Stimulated activated CD8-positive, alpha-beta memory T cell treated with anti-CD3 and anti-CD28 coated beads, Interleukin-15, amount 100 ng/mL, for 48 hours (primary cell): ENCODE measurements at places on chromosomes 16 and 17.

DNA sequence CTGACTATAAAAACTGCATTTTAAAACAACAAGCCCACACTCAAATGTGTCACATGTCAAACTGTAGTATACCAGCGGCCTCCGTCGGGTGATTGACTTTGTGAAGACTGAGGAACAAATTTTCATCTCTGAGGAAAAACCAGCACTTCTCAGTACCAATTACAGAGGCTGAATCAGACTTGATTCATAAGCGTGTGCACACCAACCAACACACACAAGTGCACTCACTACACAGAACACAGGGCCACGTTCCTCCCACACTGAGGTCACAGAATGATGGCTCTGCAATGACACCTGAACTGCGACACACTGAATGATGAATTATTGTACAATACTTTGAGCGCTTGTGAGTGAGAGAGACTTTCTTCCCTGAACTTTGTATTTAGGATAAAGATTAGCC lies 29.6 kb downstream of the XPO6 start:
- peak; percentile 53 for DNase-seq

DNA sequence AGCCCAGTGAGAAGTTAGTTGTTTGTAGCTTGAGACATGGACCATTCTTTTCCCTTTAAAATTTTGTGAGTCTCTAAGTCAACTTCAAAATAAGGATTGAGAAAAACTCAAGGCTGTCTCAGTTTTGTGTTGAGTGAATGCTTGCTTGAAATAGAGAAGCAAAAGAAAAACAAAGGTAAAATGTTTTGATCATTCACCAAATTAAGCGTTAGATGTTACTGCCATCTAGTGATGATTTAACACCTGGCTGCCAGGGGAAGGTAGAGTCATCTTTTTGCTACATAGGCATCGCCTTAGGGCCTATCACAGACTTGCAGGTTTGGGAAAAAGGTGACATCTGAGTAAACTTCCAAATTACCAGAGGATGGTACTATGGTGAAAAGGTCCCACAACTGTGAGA lies 74.4 kb downstream of the PCTP start:
- no peak for DNase-seq

DNA sequence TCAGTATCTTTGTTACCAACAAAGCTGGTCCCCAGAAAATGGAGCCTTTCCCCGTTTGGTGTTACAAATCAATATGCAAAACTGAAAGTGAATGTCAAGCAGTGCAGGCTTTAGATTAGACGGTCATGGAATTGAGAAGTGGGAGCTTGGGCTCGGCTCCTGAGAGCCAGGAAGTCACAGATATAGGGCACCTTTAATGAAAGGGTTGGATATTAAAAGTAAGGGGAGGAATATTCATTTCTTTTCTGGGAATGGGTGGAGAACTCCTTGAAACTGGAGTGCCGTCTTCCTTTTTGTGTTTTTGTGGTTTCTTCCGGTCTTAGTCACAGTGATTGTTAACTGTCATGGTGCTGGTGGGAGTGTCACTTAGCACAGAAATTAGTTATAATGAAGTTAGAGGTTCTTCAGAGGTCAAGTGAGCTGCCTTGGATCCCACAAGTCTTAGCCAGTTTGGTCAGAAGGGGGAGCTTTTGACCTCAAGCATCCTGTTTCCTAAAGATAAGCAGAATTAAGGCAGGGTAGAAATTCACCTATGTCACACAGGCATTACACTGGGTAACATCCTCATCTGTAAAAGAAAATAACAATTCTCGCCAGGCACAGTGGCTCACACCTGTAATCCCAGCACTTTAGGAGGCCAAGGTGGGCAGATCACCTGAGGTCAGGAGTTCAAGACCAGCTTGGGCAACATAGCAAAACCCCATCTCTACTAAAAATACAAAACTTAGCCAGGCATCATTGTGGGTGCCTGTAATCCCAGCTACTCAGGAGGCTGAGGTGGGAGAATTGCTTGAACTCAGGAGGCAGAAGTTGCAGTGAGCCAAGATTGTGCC lies 9.6 kb upstream of the EIF1 start:
- DNase-seq, result peak; percentile 45

- no peak for DNase-seq
Measured at GRCh38 chr16:67302076-67302475, 22.7 kb downstream of the PLEKHG4 start.

GRCh38 chr17:71580220-71580619 lies 540.6 kb upstream of the SOX9 start:
- DNase-seq, result no peak

DNA sequence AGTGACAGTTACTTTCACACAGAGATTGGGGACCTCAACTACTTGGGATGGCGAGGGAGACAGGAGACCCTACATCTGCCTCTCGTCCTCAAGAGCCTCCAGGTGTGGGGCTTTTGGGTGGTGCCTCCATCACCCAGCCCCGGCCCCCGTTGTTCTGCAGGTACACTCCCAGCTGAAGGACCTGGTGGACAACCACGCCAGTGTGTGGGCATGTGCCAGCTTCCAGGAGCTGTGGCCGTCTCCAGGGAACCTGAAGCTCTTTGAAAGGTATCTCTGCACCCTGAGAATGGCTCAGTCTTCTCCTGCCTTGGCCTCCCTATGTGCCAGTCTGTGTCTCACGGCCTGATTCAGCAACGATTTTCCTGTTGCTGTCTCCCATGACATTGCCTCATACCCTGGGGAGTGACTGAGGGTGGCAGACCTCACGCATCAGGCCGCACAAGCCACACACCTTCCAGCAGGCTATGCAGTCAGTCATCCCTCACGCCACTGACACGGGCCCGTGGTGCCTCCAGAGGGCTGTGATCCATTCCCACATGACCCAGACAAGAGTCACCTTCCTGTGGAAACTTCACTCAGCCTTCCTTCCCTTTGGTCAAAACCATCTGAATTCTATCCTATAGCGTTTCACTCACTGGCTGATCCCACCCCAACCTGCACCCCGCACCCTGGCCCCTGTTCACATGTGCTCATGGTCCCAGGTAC lies 3.7 kb downstream of the CCNF start:
- no peak for DNase-seq

DNA sequence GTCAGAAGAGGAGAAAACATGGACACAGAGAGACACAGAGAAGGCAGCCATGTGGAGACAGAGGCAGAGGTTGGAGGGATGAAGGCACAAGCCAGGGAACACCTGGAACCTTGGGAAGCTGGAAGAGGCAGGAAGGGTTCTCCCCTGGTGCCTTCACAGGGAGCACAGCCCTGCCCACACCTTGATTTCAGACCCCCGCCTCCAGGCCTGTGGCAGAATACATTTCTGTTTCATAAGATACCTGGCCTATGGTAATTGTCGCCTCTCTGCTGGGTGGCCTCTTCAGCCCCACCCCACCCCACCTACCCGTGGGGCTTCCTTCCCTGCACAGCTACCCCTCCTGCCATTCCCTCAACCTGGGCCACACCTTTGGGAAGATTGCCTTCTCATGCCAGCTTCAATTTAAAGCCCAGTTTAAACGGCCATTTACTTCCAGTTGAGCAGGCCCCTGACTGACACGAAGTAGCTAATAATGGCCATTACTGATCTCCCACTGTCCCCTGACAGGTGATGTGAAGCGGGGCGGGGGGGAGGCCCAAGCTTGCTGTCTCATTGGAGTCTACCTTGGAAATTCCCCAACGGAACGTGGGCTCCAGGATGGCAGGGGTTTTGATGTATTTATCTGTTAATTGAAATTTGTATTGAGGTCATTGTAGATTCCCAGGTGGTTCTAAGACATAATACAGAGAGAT lies 291.7 kb upstream of the FOXF1 start:
- DNase-seq, result no peak

DNA sequence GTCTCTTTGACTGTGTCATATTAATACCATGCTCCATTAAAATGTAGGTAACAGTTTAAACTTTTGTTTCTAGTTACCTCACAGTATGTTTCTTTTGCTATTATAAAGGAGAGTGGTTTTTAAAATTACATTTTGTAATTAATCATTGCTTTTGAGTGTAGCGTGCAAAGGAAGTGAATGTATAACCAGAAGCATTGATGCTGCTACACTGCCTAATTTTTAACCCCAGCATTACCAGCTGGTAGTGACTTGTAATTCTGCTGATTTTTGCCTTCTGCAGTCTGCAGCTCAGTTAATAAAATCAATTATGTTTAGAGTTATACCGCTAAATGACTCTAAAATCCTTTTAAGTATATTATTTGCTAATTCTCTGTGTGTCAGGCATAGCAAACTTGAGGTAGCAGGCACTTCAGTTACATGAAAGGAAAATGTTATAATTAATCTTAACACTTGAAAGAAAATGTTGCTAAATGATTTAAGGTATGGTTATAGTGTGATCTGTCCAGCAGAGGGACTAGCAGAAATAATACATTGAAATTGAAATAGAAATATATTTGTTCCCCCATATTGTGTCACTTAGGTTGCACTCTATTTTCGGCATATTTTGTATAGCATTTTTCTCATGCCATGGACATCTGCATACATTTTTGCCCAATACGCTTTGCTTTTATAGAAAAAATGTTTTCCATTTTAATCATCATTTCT lies 388.5 kb downstream of the CNTNAP4 start:
- DNase-seq, result no peak

DNA sequence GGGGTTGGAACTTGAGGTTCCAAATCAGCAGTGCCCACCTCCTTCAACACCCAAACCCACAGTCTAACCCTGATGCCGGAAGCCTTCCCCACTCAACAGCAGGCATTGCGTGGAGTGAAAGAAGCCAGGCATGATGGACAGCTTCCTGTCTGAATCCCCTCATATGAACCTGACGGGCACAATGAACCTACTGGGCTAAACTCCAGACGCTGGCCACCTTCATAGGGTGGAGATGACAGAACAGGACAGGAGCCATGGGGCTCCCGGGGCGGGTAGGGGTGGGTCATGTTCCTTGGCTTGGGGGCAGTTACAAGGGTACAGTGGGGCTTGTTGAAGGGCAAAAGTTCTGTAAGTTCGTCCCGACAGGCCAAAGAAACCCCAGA lies 460 bp upstream of the HSBP1 start:
- DNase-seq, result no peak

GRCh38 chr17:35521150-35521549 lies 16.3 kb downstream of the SLFN12L start:
- DNase-seq, result no peak

- DNase-seq, result no peak
Measured at GRCh38 chr16:72873044-72873443, 174.9 kb downstream of the ZFHX3 start.

DNA sequence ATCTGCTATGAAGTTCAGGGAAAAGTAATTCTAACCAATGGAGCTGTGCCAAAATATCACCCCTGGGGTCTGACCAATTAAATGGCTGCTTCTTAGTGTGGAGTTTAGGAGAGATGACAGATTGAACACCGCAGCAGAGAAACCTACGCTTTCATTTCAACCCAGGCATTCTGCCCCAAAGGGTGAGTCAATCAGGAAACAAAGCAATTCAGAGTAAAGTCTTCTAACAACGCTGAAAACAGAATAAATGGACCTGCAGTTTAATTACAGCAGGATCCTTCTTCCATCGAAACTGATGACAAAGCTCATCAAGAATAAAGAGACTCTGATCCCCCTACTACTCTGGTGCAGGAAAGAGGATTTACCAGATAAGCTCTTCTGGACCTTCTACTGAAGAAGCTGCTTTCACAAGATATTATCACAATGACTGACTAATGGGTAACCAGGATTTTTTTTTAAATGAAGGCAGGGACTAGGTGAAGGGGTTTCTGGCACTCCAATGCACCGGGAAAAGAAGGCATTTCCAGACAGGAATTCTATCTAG lies 16.7 kb downstream of the RFFL start:
- DNase-seq, result peak; percentile 48

- no peak for DNase-seq
Measured at GRCh38 chr17:44773140-44773539, 14.4 kb downstream of the ADAM11 start.

- no peak for DNase-seq
Measured at GRCh38 chr17:17904166-17905035, 67.6 kb upstream of the SREBF1 start.

DNA sequence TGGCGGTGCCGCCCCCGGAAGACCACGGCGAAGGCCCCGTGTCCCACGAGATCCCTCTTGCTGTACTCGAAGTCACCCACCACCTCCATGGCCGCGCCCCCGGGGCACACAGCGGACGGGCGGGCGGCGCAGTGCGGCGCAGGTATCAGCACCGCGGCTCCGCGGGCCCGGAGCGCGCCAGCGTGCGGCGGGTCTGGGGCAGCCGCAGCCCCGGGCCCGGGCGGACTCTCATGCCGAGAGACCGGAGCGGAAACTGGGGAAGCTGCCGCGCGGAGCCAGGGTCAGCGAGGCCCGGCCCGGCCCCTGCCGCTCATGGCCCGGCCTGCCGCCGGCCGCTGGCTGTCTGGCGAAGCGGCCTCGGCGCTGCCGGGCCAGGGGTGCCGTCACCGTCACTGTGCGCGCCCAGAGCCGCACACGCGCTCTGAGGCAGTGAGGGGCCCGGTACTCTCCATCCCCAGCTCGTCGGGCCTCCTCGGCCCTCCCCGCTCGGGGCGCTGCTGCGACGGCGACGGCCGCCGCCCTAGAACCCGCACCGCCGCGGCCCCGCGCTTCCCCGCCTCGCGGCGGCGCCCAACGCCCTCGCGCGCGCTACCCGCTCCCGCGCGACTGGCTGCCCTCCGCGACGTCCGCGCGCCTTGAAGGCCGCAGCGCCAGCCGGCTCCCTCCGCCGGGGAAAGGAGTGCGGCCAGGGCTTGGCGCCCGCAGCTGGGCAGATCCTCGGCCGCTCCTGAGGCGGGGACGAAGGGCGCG lies at the start of gene ULK2:
Gene ULK2 (minus strand): TSS at position 608 of the 750 bp plus-strand sequence. CDS start 519 bp downstream, at position 89.
- DNase-seq, result peak; percentile 40

DNA sequence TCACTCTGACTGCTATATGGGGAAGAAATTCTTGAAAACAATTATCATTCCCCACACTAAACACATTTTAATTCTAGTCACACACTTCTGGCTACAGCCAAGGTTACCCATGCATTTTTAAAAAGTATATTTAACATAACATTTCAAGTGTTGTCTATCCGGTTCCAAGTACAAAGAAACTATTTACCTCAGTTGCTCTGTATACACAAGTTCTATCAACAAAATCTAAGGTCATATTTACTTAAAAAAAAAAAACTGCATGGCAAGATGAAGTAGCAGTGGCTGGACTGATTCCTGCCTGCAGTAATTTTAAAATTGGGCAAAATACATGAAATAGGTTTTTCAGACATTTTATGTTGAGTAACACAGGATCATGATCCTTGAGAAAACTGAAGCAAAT lies 155.9 kb upstream of the TOM1L1 start:
- DNase-seq, result no peak

DNA sequence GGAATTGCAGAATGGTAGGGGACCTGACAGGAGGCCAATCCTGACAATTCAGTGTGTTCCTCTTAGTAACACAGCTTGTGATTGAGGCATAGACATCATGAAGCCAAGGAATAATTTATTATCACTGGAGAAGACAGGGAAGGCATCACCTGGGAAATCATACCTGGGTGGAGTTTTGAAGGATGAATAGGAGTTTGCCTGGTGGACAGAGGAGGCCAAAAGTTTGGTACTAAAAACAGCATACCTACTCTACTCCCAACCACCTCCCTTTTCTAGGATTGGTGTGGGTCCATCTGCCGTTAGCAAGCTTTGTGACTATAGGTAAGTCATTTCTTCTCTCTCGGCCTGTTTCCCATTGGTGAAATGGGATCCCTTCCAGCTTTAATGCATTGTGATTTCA lies 88.0 kb downstream of the RAB11FIP4 start:
- DNase-seq, result no peak
